Endothelial cell (in vitro differentiated cells): ENCODE measurements at places on chromosomes 12 and 14. TPM values are rescaled to one million over a fixed set of nuclear protein-coding genes. Genes with fewer than 3 reads are reported as not detected.

DLK1 gene
- 1.3 TPM for total RNA-seq

P2RX7 gene
- total RNA-seq = 0.82 TPM

TAMALIN gene
- 29.7 TPM for total RNA-seq

RPAP3 gene
- total RNA-seq = 36.8 TPM

CMA1 gene
- total RNA-seq = not detected

CATSPERB gene
- total RNA-seq = not detected

KCNK10 gene
- total RNA-seq = 2.3 TPM

PRKAB1 gene
- 28.5 TPM for total RNA-seq

MYBPC1 gene
- total RNA-seq = not detected

PLEKHD1 gene
- total RNA-seq = 0.80 TPM

ACOT6 gene
- not detected for total RNA-seq

PMCH gene
- total RNA-seq = not detected

EMC9 gene
- 16.7 TPM for total RNA-seq

RPGRIP1 gene
- total RNA-seq = 1.5 TPM

CYP27B1 gene
- total RNA-seq = 1.4 TPM

RERG gene
- 2.5 TPM for total RNA-seq

FERMT2 gene
- total RNA-seq = 188 TPM

TROAP gene
- total RNA-seq = 12.4 TPM
